ENCODE measurements at places on chromosomes 16 and 17.

DNA sequence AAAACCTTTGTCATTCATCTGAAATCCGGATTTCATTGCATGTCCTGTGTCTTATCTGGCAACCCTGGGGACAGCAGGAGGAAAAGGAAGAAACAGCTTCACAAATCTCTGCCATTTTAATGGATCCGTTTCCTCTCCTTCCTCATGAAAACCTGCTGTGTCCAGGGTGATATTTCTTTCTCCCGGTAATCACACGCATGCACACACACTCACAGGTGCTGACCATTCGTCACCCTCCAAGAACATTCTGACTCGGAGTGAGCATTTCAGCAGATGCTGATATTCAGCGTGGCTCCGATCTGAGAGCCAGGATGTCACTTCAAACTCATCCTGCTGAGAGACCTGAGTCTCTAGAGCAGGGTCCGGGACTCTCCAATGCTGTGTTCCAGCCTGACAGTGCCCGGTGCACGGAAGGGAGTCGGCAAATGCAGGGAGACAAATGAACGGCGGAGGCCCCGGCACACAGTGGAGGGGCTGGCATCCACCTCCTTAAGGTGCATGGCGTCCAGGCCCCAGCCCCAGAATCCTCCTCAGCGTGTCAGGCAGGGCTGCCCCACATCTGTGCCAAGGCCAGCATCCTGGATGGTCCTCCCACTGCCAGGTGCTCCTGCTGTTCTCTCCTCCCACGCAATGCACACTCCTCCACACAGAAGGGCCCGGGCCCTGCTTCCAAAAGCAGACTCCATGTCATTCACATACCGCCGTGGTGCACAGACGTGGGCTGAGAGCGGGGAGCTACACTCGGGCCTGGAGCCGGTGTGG is 70.7 kb downstream of the RBFOX3 start:
- no peak for DNase-seq

DNA sequence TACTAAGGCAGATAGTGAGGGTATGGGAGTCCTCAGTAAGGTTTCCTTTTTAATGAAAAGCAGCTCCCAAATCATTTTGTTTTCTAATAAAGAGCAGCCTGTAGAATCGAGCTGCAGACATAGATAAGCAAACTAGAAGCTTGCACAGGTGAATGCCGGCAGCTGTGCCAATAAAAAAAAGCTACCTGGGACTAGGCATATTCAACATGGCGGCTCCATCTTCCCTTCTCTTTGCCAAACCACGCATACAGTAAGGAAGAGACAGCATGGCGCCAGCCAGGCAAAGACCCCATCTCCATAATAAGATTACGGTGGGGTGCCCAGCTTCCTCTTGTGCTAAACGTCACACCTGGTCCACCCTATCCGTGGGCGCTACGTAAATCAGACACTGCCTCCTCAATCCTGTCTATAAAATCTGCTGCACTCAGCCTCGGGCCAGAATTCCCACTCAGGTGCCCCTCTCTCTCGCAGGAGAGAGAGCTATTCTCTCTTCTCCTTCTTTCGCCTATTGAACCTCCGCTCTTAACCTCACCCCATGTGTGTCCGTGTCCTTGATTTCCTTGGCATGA is 92.7 kb upstream of the FA2H start:
- DNase-seq, result no peak

DNA sequence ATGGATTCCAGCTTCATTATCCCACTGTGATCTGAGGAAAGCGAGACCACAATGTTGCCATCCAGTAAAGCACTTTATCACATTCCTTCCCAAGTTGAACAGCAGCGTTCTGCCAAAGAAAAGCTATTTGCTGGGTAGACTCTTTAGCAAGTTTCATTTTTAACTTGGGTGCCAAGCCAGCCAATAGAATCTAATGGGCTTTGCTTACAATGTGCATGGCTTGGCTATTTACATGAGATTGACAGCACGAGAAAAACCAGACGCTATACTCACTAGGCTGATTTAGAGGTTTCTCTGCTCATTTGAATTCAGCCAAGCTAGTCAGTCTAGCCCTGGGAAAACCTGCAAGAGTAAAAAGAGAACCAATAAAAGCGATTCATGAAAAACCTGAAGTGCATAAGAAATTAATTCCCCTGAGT is 108.9 kb downstream of the CDH13 start:
- DNase-seq, result no peak

DNA sequence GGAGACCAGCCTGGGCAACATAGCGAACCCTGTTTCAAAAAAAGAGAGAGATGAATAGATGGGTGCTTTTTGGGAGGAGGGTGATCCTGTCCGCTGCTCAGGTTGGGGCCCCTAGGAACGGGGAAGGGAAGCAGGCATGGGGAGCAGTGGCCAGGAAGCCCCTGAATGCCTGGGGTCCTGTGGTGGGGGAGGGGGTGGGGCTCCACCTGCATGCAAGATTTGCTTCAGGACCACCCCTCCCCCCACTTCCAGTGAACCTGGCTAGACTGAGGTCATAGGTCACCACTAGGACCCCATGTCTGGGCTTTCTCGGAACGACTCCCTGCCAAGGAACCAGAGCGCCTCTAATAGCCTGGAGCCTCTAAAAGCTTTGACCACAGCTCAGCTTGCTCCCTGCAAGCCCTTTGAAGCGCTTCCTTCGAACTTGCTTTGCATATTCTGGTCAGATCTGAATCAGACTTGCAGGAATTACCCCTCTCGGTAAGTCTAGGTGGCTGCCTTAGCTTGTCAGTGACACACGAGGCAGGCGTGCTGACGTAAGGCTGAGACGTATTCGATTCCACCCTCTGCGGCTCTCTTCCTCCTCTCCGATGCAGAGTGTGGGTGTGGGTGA is 3.7 kb downstream of the SOCS3 start:
- peak; percentile 79 for DNase-seq

GRCh38 chr17:57561072-57561861 is 183.8 kb downstream of the CCDC182 start:
- DNase-seq, result no peak

DNA sequence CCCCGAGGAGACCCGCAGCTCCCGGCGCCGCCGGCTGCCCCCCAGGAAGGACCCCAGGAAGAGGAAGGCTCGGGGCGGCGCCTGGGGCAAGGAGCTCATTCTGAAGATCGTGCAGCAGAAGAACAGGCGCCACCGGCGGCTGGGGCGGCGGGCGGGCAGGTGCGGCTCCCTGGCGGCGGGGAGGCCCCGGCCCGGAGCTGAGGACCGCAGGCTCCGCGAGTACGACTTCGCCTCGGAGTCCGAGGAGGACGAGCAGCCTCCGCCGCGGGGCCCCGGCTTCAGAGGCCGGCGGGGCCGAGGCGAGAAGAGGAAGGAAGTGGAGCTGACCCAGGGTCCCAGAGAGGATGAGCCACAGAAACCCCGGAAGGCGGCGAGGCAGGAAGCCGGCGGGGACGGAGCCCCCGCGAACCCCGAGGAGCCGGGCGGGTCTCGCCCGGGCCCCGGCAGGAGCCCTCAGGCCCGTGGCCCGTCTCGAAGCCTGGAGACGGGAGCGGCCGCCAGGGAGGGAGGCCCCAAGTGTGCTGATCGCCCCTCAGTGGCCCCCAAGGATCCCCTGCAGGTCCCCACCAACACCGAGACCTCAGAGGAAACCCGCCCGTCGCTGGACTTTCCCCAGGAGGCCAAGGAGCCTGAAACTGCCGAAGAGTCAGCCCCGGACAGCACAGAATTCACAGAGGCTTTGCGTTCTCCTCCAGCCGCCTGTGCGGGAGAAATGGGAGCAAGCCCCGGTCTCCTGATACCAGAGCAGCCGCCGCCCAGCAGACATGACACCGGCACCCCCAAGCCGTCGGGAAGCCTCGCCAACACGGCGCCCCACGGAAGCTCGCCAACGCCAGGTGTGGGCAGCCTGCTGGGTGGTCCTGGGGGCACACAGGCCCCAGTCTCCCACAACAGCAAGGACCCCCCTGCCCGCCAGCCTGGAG is 22.3 kb upstream of the ZFPM1 start:
- DNase-seq, result peak; percentile 22

DNA sequence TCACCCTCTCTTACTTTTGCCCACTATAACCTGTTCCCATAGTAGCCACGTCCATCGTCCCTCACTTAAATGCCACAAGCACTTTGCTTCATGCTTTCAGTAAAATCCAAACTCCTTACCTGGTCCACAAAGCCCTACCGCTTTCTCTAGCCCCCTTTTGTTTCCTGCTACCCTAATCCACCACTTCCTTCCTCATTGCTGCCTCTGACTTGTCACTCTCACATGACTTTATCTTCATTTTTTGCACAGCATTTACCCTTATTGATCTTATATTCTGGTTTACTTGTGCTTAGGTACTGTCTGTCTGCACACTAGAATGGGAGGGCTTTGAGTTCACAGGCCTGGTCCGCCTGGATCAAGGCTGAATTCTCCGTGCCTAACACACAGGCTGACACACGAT is 340.0 kb downstream of the XYLT1 start:
- DNase-seq, result no peak

DNA sequence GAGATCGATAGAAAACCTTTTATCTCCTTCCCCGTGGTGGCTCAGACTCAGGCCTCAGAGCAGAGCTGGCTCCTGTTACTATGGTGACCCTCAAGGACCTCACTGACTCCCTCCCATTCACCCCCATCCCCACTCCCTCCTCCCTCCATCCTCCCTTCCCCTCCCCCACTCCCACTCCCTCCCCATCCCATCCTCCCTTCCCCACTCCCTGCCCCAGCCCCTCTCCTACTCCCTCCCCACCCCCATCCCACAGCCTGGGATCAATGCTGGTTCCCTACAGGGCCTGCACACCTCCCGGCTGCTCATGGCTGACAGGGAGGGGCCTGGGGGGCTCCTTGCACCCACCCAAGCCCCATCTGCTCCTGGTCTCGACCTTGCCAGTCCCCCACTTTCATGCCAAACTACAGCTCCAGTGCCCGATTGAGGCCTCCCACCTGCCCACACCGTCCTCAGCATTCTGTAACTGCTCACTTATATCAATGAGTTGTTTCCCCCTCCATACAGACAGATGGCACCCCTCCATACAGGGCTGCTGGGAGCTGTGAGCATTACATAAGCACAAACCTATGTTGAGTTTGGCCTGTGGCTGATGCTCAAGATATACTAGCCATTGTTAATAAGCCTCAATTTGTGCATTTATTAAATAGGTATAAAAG is 11.6 kb upstream of the RAI1 start:
- DNase-seq, result no peak

DNA sequence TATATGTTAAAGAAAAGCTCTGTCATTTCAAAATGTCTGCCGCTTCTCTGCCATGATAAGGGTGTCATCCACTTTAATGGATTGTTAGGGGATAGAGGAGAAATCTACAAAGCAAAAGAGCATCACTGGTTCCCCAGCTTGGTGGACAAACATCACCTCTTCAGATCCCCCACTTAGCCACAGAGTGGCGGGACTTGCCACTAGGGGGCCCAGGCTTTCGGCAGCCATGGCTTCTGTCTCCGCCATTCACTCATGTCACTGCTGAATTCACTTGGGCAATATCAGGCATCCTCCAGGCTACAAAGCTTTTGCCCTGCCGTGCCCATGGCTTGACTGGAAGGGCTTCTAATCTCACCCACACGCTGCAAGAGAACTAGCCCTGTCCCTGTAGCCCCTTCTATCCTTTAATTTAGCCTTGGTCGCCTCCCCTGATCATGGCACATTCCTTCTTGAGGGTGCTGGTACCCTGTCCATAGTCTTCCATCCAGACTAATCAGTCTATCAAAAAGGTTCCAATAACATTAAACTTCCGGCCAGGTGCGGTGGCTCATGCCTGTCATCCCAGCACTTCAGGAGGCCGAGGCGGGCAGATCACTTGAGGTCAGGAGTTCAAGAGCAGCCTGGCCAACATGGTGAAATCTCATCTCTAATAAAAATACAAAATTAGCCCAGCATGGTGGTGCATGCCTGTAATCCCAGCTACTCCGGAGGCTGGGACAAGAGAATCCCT is 34.7 kb downstream of the SBK1 start:
- peak; percentile 56 for DNase-seq

GRCh38 chr16:85515319-85515745 is 97.8 kb upstream of the GSE1 start:
- DNase-seq, result no peak
